Hepatic stellate cell (primary cell): ENCODE measurements at places on chromosomes 16 and 17.

- no peak for DNase-seq
Observed at GRCh38 chr16:62240722-62241121, 204.5 kb upstream of the CDH8 start.

GRCh38 chr17:13952009-13952750, 117.1 kb upstream of the COX10 start:
- DNase-seq = no peak

DNA sequence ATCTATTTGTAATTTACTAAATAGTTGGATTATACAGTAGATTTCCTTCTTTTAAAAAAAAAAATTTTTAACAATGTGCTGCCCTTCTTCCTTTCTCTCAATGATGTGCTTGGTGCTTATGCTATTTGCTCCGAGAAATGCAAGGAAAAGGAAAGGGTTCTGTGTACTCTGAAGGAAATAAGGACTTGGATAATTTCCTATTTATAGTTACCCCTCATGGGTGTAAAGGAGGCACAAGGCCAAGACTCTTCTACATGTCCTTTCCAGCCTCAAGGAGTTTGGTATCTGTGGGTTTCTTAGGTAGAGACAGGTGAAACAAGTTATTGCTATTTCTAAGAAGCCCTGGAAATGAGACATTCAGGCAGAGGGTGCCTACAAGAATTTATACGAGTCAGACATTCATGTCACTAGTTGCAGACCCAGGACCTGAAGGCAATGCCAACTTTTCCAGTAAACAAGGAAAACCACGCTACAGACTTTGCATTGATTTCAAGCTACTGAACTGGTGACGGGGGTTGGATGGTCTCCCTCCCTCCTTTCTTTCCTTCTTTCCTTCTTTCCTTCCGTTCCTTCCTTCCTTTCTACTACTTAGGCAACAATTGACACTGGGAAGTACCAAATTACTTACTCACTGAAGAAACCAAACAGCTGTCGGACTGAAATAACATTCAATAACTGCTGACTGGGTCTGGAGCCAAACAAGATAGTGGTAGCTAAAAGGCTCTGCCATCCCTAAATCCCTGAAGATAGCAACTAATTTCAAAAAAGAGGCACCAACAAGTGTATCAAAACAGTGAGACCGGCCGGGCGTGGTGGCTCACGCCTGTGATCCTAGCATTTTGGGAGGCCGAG, 33.8 kb upstream of the GHDC start:
- DNase-seq = peak; percentile 50

- no peak for DNase-seq
Observed at GRCh38 chr17:41101586-41102259, at the start of gene KRTAP4-16. Gene KRTAP4-16, minus strand, starts transcription at chr17:41102209. Its CDS starts 0 bp downstream, at chr17:41102209.
